ENCODE measurements at places on chromosomes 16 and 17.

- DNase-seq: no peak
These were observed 32.8 kb downstream of the ARSG start for GRCh38 chr17:68324114-68324513.

GRCh38 chr17:81333616-81334368 is 38.7 kb upstream of the SLC38A10 start:
- no peak for DNase-seq

- DNase-seq: no peak
These were observed 9.2 kb downstream of the PER1 start for GRCh38 chr17:8142887-8143580.

- DNase-seq: no peak
These were observed 38.3 kb downstream of the ABCC12 start for GRCh38 chr16:48117217-48118105.

GRCh38 chr16:56295059-56295665 is 103.9 kb downstream of the GNAO1 start:
- no peak for DNase-seq
